Right ventricle myocardium inferior (tissue), 1 donor: ENCODE measurements at places on chromosomes 4 and X. TPM values are rescaled to one million over a fixed set of nuclear protein-coding genes. Genes with fewer than 3 reads are reported as not detected.

DNA sequence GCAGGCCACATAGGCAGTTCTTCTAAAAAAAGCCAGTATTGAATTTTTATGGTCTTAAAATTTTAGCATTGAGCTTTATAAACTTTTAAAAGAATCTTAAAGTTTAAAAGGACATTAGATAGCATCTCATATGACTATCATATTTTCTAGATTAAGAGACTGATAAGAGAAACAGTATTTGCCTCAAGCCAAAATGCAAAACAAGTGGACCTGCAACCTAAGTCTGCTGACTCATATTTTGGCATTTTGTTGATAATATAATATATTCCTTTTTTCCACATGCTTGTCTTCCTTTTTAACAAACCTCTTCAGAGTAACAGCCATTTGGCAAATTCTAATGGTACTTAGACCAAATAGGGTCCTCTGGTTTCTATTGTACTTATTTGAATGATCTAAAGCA is 328.5 kb upstream of the GALNTL6 start:
- no peak for DNase-seq

GRCh38 chr4:64518600-64518999 is 109.3 kb upstream of the TECRL start:
- no peak for DNase-seq

DNA sequence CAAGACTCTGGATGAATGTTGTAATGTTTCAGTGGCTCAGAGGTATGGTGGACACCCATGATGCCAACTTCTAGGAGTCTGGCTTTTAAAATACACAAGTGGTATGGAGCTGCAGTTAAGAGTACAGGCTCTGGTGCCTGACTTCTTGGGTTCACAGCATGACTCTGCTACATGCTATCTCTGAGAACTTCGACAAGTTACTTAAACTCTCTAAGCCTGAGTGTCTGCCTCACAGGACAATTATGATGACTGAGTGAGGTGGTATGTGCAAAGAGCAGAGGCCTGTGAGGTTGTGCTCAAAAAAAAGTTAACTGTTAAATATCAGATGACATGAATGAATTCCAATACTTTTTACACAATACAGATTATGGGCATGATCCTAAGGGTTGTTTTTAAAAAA is 90.9 kb upstream of the SRD5A3 start:
- DNase-seq = no peak

- DNase-seq = no peak
Observed at GRCh38 chr4:168883513-168883912, 126.5 kb downstream of the CBR4 start.

TDO2 gene
- total RNA-seq = not detected

EDA gene
- total RNA-seq = 12.4 TPM

DNA sequence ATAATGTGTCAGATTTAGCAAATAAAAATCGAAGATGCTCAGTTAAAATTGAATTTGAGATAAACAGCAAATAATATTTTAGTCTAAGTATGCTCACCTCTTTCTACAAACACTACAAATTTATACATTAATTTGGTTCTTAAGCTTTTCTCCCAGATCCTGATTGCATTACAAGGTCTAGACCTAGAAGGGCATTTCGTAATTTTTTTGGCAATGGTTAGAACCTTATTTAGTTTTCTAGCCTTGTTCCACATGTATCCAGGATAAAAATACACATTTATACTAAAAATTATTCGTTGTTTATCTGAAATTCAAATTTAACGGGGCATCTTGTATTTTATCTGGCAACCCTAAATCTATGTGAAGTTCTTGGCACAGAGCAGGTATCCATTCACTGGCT is 2.5 kb upstream of the CDKL5 start:
- DNase-seq = no peak

OPRPN gene
- not detected for total RNA-seq

DNA sequence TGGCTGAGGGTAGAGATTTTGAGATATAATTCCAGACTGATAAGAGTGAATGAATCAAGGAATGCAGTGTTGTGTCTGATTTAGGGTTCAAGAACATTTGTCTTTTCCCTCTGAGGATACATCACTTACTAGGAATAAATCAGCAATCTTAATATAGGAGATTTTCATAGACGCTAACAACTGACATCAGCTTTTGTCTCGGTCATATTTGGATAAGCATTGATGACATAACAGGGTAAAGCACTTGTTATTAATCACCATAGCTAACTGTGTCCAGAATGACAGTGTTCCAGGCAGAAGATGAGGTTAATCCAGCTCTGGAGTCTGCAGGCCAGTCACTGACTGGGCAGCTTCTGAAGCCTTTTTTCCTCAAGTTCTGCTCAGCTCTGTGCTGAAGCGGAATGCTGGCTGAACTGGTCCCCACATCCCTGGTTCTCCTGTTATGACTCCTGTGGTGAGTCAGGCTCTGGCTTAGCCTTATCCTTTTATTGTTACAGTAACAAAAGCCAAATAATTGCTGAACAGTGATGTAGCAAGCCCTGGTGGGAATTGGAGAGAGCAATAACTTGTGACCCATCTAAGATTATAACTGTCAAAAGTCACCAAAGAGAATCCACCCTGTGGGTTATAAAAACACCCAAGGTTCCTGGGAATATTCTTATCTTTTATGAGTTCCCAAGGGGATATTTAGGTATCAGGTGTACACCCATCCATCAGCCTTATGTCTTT is 41.8 kb downstream of the FNIP2 start:
- DNase-seq = no peak

DNA sequence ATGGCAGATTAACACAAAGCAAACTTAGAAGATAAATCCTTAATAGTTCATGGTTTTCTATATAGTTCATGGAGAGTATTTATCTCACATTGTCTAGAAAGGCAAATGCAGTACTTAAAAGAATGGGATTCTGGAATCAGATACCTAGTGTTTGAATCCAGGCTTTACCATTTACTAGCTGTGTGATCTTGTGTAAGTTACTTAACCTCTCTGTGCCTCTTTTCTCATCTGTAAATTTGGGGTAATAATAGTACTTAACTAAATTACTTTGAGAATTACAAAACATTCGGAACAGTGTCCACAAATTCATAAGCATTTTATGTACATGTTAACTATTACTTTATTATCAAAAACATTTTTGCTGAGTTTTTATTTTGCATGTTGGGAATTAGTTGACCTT is 15.8 kb downstream of the MAGEB1 start:
- no peak for DNase-seq

DNA sequence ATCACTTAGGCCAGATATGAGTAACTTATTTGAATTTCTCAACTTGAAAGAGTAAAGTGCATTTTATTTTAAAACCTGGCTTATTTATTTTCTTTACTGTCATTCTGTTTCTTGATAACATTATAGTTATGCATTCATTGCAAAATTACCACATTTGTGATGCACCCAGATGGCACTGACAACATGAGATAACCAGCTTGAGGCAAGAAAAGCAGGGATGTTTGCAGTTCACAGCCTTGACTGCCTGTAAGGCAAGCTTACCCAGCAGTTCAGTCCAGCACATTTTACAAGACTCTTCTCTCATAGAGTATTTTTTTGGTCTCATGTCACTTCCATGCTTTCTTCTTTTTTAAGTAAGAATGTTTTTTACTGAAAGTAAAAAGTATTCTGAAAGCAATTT is 25.3 kb upstream of the EPGN start:
- DNase-seq = no peak

MAML3 gene
- 2.3 TPM for total RNA-seq

GRCh38 chrX:23390979-23391378 is 56.3 kb downstream of the PTCHD1 start:
- no peak for DNase-seq

SPANXA1 gene
- total RNA-seq = not detected

DNA sequence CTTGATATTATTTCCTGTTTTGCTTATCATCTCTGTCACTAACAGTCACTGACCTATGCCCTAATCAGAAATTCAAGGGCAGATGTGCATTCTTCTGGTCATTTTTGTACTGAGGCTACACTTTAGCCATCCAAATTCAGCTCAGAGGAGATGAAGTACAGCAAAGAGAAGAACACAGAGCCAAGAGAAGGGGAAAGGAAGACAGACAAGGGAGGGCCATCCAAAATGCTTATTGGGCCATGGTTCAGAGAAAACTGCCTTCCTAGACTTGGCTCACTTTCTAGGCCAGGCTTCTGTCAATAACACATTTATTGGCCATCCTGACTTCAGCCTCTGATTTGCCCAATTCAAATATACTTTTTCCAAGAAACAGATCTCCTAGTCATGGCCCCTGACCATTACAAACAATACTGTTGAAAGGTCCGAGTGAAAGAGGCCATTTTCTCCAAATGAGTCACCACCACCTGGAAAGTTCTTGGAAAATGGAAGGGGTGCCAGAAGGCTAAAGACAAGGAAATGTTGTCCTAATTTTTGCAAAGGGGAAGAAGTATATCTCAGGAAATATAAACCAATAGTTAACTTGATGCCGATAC is 56.4 kb downstream of the DCX start:
- DNase-seq = no peak

DNA sequence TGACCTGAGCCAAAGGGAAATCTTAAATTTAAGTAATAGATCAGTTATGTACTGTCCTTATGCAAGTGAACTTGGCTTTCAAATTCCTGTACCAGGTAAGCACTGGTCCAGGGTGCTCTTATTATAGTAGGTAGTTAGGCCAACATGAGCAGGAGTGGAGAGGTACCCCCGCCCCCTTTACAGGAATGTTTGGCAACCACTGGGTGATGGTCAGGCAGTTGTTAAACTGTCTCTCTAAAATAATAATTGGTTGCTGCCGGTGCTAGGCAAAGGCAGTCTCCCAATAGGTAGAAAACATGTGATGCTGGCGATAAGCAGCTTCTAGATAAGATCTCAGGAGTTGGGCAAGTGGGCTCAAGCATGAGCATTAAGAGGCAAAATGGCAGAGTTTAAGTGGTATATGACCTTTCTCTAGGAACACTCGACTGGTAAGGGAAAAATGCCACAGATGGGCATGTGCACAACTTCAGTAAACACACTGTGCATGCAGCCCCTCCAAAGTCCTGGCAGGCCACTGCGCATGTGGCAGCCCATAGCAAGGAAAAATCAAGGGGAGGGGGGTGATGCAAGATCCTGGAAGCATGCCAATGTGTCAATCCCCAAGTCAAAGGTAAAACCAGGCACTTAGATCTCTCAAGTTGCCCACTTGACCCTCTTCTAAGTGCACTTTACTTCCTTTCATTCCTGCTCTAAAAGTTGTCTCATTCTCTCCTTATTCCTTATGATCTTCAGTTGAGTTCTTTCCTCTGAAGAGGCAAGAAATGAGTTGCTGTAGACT is 1239.7 kb downstream of the C4orf33 start:
- DNase-seq = no peak

DNA sequence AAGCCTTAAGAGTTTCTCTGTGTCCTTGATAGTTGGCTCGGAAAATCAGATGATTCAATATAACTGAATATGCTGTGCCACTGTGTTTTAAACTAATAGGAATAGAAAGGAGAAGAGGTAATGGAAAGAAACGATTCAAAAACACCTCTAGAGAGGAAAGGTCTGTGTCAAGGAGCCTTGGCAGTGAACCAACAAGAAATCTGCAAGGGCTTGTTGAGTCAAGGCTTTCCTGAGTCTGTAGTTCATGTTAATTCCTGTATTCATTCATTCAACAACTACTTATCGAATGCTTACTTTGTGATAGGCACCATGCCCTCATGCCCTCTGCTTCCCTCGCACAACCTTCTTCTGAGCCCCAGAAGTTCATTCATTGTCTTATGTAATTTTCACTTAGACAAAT is 336.0 kb downstream of the PDHA2 start:
- no peak for DNase-seq

- DNase-seq = no peak
Observed at GRCh38 chr4:68288393-68288740, 42.9 kb upstream of the TMPRSS11B start.

DNA sequence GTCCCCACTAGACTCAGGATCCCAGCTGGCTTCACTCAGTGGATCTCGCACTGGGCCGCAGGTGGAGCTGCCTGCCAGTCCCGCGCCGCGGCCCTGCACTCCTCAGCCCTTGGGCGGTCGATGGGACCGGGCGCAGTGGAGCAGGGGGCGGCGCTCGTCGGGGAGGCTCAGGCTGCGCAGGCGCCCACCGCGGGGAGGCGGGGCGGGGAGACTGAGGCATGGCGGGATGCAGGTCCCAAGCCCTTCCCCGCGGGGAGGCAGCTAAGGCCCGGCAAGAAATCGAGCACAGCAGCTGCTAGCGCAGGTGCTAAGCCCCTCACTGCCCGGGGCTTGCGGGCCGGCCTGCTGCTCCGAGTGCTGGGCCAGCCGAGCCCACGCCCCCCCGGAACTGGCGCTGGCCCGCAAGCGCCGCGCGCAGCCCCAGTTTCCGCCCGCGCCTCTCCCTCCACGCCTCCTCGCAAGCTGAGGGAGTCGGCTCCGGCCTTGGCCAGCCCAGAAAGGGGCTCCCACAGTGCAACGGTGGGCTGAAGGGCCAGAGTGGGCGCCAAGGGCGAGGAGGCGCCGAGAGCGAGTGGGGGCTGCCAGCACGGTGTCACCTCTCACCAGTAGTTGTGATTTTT is 1038.0 kb downstream of the PCDH19 start:
- no peak for DNase-seq

- no peak for DNase-seq
Observed at GRCh38 chr4:110020139-110020538, 107.5 kb downstream of the EGF start.

SPOCK3 gene
- total RNA-seq = not detected

GRCh38 chrX:71128915-71129765 is 10.7 kb downstream of the MED12 start:
- peak; percentile 79 for DNase-seq

ZNF827 gene
- total RNA-seq = 11.9 TPM

DNA sequence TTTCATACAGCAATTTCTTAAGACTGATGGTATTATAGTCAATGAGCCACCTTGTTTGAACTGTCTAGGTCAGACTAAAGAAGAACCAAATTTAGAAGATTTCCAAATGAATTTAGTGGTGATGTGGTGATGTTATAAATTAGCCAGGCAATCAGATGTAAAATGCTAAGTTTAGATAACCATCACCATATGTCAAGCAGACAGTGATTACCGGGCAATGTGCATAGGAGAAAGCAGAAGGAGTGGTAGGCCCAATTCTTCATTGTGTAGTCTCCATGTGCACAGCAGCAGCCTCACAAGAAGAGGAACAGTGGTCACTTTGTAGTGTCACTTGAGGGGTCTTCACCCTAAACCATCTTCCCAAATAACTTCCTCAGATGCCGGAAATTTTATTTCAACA is 198.8 kb downstream of the ANTXR2 start:
- no peak for DNase-seq

MAPK10 gene
- total RNA-seq = 4.1 TPM

FGG gene
- not detected for total RNA-seq
